H1 (cell line): ENCODE measurements at places on chromosomes 1 and 21.

DNA sequence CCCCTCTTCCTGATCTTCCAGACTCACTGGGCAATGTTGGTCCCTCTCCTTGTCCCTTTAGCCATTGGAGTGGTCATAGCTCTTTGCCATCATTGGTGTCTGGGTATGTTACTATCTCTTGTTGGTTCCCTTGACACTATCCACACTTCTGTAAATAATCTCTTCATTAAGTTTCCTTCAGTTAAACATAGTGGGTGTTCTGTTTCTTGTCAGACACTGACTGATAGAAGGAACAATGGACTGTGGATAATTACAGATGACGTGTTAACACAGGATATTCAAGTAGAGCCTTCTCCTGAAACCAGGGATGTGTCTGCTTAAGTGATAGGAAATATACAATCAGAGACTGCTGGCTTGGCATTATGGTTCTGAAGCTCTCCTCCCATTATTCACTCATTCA, 458.3 kb upstream of the USP24 start:
- no peak for DNase-seq

GRCh38 chr1:246647513-246647912, 76.7 kb upstream of the SCCPDH start:
- DNase-seq = no peak

GRCh38 chr1:84711869-84712268, 21.6 kb upstream of the SSX2IP start:
- DNase-seq = no peak

DNA sequence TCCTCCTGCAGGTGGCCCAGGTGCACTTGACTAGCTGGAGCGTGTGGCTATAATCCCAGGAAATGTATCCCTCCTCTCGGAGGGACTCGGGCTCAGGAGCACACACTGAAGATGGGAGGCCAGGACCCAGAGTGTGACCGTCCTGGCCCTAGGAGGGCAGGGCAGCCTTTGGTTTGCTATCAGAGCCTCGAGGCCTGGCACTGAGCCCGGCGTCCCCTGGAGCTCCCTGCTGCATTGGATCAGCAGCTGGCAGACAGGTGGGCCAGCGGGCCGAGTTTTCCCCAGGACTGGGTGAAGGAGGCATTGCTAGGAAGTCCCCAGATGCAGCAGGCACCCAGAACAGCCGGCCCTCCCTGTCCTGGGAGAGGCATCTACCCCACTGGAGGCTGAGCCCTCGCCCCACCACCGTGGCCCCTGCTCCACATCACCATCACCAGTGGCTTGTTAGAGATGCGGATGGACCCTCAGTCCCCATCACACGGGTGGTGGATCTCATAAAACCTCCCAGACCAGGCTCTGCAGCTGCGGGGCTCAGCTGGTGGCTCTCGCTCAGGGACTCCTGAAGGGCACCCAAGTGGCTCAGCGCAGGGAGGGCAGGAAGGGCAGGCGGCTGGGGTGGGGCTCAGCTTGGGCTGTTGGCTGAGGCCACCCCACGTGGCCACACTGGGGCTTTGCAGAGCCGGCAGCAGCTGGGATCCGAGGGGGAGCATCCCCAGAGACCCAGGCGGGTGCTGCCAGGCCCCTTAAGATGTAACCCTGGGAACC, 32.7 kb upstream of the POFUT2 start:
- DNase-seq = peak; percentile 43

DNA sequence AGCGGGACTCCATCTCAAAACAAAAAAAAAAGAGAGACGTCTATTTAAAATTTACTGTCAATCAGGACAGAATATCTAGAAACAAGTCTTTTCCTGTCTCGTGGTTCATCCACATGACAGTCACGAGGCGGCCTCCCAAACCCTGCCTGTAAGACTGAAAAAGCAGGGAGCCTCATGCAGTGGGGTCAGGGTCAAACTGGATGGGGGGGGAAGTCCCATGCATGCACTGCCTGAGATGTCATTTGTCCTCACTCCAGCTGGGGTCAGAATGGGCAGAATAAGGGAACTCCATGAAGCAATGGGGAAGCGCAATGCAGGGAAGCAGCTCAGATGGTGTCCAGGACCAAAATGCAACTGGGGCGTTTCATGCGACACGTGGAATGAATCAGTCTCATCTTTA, 85.5 kb downstream of the PIK3CD start:
- DNase-seq = no peak

GRCh38 chr1:50522691-50523342, 99.6 kb upstream of the DMRTA2 start:
- DNase-seq = no peak
